C1 segment of cervical spinal cord (tissue), 14 donors: ENCODE measurements at places on chromosomes 13 and 19.

DNA sequence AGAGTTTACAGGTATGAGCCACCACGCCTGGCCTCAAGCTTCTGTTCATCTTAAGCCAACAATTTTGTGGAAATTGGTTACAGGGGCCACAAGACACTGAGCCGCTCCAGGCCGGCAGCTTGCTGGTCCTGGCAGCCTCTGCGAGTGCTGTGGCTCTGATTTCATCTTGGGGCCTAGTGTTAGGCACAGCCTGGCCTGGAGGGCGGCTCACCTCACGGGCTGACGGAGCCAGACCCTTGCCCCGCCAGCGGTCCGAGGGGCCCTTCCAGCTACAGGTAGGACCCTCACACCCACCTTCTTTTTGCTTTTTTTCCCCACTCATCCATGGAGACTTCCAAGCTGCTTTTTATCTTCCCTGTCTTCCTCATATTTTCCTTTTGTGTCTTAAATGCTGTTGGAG, 8.6 kb downstream of the ZNF544 start:
- no peak for DNase-seq

DNA sequence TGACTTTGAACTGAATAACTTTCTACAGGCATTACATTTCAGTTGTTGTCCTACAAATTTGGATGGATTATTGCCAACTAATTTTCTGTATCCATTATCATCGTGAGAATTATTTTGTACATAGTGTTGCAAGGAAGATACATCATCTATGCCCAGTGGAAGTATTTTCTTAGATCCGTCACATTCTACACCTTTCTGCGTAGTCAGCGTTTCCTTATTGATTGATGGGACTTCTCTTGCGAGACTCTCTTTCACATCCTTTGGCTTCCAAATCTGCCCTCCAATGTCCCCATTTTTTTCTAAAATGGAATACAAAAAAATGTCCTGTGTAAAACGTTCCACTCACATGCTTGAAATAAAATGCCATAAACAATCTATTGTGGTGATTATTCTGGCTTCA, 9.2 kb downstream of the ZIM3 start:
- DNase-seq: no peak

- no peak for DNase-seq
Measured at GRCh38 chr13:73273745-73274144, 214.9 kb downstream of the KLF5 start.

DNA sequence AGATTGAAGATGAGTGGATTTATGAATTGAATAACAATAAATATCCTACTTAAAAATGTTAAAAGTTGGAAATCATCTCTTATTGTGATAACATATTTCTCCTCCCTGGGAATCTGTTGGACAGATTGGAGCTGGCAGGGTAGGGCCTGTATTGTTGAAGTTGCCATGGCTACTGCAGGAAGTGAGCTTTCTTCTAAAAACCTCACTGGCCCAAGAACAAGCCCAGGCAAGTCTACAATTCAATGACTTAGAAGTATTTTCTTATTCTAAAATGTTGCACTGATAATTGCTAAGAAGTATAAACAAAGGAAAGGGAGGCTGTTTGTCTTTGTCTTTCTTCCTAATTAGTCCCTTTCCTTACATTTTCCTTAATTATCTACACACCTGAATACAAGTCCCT, 112.1 kb downstream of the DLEU7 start:
- DNase-seq: no peak

DNA sequence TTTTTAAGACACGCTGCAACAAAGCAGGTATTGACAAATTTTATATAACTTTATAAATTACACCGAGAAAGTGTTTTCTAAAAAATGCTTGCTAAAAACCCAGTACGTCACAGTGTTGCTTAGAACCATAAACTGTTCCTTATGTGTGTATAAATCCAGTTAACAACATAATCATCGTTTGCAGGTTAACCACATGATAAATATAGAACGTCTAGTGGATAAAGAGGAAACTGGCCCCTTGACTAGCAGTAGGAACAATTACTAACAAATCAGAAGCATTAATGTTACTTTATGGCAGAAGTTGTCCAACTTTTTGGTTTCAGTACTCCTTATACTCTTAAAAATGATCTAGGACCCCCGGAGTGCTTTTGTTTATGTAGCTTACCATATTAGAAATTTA, 1.2 kb downstream of the BRCA2 start:
- no peak for DNase-seq

DNA sequence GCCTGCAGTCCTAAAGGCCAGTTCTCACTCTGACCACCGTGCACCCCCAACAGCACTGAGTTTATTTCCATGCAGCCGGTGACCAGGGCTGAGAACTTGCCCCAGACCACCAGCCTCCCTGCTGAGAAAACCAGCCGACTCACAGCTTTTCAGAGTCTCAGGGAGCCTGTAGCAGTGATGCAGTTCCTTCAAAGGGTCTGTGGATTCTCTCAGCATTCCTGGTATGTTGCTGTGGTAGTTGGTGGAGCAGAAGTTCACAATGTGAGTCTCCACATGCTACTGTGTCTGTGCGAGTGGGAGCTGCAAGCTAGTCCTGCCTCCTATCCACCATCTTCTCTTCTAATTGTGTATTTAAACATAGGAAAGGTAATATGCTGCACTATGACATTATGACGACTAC, 254.9 kb upstream of the KLF12 start:
- no peak for DNase-seq

- DNase-seq: peak; percentile 14
Measured at GRCh38 chr19:11261971-11262839, at the start of gene DOCK6. TSS of gene DOCK6 (minus strand) at chr19:11262524. CDS start at chr19:11262440, 84 bp downstream.

DNA sequence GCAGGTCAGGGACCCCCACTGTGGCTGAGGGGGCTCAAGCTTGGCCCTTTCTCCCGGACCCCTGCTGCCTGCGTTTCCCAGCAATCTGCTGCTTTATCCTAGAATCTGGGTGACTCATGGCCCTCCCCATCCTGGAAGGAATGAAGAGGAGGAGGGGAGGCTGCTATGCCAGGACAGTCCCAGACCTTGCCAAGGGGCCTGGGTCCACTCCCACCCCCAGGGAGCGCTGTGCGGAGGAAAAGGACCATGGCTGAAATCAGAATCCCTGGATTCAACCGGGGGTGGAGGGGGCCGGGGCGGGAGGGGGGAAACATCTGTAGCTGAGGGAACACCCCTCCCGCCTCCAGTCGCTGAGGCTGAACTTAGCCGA, 20.5 kb downstream of the ZNF114 start:
- DNase-seq: no peak

DNA sequence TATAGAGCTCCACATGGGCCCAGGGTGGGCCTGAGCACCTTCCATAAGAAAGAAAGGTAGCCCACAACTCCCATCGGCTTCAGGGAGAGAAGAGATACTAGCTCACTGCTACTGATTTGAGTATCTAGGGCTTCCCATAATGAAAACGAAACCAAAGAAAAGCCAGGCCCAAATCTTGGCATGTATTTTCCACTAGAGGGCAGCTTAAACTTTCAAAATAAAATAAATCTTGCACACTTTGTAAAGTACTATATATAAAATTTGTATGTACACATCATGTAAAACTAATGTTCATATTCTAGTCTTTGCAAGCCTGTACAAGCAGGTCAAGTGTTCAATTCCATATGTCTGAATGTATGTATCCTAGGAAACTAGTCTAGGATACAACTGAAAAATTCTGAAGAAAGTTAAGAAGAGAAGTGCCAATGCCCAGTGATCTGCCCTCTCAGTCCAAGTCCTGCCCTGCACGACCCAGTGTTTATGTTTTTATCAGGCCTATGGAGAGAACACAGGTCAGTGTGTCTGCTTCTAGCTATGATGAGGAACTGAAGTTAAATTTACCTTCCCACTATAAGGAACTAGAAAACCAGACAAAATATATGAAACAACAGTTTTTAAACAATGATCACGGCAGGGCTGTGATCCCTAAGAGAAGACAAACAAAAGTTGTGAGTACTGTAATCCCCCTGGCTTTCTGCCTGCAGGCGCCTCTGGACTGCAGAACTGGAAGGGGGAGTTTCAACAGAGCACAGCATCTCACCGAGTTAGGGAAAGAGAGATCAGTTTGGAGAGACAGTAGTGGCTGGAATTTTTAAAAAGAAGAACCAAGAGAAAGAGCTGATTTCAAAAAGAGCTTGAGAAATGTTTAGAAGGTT, 475.7 kb downstream of the UQCRFS1 start:
- peak; percentile 15 for DNase-seq

DNA sequence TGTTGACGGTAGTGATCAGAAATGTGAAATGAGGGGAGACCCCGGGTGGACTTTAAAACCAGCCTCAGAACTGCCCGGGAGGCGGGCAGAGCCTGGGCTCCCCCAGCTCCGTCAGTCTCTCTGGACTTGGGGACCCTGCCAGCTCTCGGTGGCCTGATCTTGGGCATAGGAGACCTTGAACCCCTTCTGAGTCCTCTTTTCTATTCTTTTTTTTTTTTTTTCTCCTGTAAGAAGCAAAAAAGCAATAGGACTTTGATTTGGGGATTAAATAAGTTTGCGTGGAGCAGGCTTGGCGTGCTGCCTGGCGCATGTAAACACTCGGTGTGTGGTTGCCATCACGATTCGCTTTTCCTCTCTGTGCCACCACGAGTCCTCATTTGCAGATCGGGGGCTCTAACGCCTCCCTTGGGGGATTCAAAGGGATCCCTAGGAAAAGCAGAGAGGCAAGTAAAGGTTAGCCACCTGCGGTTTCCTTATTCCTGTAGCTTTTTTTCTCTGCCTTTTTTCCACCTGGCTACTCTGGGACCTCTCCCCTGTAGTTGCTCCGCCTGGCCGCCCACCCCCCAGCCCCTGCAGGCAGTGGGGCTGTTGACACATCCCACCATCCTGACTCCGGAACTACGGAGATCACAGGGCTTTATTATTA, 1.3 kb downstream of the SAFB start:
- DNase-seq: no peak

- no peak for DNase-seq
Measured at GRCh38 chr19:21269813-21270212, 59.4 kb downstream of the ZNF708 start.

GRCh38 chr13:109790086-109790485, 3.7 kb upstream of the IRS2 start:
- no peak for DNase-seq

DNA sequence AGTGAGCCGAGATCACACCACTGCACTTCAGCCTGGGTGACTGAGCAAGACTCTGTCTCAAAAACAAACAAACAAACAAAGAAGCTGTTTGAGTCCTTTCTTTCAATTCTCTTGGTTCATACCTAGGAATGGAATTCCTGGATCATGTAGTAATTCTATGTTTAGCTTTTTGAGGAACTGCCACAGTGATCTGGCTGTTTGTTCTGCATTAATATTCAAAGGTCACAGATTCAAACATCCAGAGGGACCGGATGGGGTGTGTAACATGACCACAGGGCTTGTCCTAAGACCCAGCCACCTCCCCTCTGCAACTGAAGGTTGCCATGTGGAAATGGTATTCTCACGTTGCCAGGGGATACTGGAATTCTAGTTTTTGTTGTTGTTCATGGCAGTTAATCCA, 10.2 kb downstream of the COLGALT1 start:
- DNase-seq: no peak

DNA sequence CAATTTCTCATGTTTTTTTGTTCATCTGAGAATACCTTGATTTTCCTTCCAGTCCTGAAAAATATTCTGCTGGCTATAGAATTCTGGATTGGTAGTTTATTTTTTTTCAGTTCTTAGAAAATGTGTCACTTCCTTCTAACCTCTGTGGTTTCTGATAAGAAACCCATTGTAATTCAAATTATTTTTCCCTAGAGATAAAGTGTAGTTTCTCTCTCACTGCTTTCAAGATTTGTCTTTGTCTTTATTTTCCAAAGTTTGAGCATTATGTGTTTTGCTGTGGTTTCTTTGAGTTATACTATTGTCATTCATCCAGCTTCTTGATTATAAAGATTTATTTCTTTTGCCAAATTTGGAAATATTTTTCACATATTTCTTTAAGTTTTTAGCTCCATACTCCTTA, 324.0 kb upstream of the SPRY2 start:
- no peak for DNase-seq

DNA sequence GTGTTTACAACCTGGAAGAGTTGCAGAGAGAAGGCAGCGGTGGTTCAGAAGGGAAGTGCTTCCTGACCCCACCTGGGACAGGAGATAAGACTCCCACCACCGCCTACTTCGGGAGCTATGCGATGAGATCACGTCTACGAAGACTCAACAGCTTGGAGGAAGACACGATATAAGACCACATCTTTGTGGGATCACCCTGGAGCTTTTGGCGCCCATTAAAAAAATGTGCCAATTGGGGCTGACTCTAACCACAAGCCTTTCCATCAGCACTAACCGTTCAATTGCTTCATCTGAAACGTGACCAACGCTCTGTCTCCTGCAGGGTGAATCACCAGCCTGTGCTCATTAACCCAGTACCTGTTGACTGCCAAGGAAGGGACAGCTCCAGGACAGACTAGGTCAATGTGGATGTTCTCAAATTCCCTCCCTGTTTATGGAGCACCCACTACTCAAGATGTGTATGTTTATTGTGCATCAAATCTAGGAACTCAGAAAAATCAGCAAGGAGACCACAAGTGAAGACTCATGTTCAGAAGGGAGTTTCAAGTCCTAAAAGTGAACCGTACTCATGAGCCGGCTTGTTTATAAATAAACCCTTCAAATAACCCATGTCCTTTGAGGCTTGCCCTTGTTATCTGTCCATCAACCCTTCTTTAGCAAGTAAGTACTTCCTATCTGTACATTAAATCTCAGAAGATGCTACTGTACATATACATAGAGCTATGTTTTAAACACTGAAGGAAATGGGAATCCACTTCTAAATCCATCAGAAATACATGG, 67.5 kb downstream of the LATS2 start:
- no peak for DNase-seq

GRCh38 chr19:41373993-41374392, 2.3 kb upstream of the TMEM91 start:
- DNase-seq: no peak

DNA sequence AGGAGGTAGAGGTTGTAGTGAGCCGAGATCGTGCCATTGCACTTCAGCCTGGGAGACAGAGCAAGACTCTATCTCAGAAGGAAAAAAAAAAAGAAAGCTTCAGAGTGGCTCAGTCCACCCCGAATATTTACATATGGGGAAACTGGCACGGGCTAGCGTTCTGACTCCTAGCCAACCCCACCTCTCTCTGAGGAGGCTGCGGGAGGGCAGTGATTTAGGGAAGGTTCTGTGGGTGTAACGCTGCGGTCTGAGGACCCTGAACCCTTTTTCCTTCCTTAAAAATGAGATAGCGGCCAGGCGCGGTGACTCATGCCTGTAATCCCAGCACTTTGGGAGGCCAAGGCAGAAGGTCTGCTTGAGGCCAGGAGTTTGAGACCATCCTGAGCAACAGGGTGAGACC, 5.0 kb downstream of the LRRC25 start:
- no peak for DNase-seq

- DNase-seq: no peak
Measured at GRCh38 chr13:105936816-105937215, 598.6 kb downstream of the EFNB2 start.

DNA sequence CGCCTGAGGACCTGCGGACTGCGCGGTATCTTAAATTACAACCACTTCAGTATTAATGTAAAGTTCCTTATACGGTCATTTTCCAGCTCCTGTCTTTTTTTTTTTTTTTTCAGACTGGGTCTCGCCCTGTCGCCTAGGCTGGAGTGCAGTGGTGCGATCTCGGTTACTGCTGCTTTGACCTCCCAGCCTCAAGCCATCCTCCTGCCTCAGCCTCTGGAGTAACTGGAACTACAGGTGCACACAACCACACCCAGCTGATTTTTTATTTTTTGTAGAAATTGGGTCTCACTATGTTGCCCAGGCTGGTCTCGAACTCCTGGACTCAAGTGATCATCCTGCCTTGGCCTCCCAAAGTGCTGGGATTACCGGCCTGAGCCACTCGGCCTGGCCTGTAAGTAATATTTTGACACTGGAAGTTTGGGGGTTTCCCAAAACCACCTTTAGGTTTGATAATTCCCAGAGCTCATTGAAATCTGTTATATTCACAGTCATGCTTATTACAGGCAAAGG, 406 bp upstream of the EID2B start:
- no peak for DNase-seq

- peak; percentile 99 for DNase-seq
Measured at GRCh38 chr19:54420383-54421168, 5.3 kb downstream of the TTYH1 start.
